ENCODE measurements at places on chromosomes 6 and 20.
A peak's percentile ranks its signal among the peaks of the same experiment; 100 is the strongest.

DNA sequence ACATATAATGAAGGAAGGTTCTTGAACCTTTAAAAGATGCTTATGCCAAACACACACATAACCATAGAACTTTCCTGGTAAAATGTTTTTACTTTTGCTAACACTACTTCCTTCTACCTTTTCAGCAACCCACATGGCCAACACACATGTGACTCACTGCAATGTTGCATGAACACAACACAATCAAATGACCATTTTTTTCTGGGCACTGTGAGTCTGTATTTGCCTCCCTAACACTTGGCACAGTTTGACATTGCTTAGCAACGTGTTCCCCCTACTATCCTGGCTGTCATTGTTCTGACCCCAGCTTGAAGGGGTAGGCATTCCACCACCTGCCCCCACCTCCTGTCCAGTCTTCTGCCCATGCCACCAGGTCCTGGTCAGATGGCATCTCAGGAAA, 204.8 kb upstream of the PRND start:
- DNase-seq = no peak

DNA sequence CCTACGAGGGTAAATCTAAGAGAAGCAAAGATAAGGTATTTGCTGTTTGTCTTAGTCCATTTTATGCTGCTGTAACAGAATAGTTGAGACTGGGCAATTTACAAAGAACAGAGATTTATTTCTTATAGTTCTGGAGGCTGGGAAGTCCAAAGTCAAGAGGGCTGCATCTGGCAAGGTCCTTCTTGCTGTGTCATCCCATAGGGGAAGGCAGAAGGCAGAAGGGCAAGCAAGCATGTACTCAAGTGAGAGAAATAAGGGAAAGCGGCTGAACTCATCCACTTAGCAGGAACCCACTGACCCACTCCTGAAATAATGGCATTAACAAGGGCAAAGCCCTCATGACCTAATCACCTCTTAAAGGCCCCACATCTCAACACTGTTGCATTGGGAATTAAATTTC, 102.7 kb downstream of the AGPAT4 start:
- no peak for DNase-seq

- no peak for DNase-seq
Measured at GRCh38 chr6:27414996-27415395, 26.4 kb downstream of the ZNF391 start.

- DNase-seq = no peak
Measured at GRCh38 chr6:165913676-165914570, 250.9 kb upstream of the PDE10A start.

GRCh38 chr6:11459079-11459610, 78.4 kb upstream of the TMEM170B start:
- no peak for DNase-seq

- no peak for DNase-seq
Measured at GRCh38 chr6:133906050-133906449, 17.1 kb downstream of the TCF21 start.

DNA sequence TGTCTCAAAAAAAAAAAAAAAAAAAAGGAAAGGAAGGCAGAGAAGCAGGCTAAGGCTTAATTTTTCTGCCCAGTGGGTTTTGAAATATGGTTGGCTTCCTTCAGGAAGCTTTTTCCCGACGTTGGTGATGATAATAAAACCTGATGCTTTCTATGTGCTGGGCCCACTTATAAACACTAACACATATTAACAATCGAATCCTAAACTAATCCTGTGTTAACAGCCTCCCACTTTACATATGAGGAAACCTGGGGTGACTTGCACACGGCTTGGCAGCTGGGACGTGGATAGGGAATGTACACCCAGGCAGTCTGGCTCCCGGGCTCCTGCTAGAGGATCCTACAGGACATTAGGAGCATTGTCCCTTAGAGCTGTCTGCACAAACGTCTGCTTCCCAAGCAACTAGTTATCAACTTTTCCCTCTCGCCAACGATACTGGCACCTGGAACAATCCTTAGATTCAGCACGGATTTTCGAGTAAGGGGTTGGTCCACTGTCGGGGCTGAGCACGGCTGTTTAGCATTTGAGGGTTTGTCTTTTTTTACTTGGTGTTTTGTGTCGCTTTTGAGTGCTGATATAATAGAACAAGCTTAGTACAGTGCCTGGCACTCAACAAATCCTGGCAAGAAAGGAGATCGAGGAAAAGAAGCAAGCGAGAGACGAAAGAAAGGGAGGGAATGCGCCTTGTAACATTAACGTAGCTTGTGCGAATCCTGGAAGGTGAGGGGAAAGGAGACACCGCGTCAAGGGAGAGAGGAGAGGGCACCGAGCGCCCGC, 622 bp upstream of the KIZ start:
- DNase-seq = peak; percentile 51

DNA sequence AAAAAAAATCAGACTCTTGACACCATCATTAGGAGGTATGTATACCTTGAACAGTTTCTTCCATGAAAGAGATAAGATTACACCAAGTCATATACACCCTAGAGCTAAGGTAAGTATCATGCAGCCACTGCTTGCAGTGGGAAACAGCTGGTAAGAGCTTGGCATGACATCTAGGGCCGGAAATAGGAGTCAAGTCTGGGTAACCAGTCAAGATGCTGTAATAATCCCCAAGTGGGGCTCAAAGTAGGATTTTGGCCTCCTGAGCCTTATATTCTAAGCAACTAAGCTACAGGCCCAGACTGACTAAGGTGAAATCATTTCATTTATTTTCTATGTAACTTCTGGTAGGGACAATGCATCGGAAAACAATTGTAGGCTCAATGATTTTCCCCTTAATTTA, 23.9 kb downstream of the TRERF1 start:
- no peak for DNase-seq

DNA sequence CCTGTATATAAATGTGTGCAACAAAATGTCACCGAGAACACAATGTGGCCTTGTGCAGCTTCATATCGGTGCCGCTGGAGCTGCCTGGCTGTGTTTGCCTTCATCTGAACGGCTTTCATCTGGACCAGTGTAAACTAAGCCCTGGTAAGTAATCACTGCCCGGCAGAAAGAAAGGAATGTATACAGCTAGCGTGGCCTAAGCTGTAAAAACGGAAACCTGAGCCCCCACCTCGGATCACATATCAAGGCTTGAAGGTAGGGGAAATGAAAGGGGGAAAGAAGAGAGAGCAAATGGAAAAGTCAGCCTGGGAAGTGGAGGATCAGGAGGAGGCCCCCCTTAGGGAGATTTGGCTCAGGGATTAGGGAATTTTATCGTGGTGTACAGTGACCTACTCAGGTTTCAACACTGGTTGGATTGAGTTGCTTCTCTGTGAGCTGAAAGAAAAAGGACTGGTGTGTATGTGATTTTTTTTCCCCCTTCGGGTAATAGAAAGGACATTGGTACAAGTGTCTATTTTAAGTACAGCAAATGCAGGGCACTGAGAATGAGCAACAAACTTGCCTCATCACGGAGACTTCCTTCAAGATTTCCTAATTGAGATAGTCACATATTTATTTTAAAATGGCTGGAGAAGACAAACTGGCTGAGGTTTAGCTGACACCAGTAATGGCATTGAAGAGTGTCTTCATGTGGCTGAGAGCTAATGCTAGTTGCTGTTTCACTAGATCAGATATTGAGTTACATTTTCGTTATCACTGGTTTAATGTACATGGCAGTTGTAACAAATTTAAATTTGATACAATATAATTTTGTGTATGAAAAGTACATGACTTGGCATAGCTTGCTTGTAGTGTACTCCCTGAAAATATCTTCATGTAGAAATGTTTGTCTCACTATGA, 3.5 kb downstream of the SOBP start:
- no peak for DNase-seq

- peak; percentile 95 for DNase-seq
Measured at GRCh38 chr6:22892452-22892851, 323.1 kb downstream of the HDGFL1 start.

DNA sequence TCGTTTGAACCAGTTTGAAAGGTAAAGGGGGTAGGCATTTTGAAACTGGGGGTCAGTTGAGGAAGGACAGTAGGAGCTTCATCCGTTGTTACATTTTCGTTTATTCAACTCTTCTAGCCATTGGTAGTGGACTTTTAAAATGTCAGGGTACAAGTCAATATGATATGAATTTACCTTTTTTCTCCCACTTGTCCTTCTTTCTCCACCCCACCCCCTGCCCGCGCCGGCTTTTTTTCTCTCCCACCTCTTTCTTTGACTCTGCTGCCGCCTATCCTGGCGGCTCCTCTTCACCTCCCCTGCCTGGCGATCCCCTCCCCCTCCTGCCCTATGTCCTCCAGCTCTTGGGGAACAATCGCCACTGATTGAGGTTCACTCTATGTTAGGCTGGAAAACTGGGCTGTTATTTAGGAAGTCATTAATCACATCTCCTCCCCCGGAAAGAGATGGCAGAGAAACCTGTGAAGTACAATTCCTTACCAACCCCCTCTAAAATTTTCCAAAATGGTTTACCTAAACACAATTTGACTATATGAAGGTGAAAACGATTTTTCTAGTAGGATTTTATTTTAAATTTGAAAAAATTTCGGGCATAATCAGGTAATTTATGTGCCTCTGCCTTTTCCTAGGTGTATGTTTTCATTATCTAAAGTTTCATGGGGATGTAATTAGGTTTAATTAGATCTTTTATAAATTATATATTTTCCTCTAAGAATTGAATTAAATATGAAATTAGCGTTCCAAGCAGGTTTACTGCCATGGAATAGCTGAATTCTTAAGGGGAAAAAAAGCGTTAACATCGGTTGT, 778 bp upstream of the LIN28B start:
- no peak for DNase-seq

GRCh38 chr6:155399062-155399744, 56.4 kb downstream of the NOX3 start:
- no peak for DNase-seq

- peak; percentile 71 for DNase-seq
Measured at GRCh38 chr6:166032366-166033200, 135.1 kb downstream of the TBXT start.

DNA sequence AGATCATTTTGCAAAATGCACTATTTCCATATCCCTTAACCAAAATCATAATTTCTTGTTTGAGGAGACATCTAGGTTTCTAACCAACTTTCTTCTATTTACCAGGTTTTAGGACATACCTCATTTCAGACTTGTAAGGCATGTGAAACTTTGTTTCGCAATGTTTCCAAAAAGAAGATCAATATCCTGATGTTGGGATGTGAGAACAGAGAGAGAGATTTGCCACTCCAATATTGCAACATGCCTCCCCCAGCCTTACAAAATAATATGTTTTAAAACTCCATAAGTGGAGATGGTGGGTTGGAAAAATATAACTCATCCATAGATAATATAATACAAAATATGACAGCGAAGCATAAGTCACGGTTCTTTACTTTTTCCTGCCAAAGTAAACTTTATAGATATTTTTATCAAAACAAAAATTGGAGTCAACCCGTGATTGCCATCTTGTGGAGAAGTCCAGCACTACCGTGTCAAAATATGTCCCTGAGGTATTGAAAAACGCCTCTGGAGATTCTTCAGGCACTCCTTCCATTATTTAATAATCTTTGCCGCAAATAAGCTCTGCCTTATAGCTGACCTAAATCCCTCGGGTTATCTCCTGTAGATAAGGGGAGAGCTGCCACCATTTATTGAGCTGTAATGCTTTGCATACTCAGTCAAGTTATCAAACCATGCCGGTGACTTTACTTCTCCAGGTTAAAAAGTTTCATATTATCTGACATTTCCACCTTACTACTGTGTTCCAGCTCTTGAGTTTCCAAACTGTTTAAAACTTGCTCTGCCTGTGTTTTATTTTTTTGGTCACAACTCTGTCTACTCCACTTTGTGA, 534.2 kb downstream of the HACE1 start:
- DNase-seq = peak; percentile 53

- no peak for DNase-seq
Measured at GRCh38 chr6:127446356-127446755, 12.8 kb downstream of the KIAA0408 start.

DNA sequence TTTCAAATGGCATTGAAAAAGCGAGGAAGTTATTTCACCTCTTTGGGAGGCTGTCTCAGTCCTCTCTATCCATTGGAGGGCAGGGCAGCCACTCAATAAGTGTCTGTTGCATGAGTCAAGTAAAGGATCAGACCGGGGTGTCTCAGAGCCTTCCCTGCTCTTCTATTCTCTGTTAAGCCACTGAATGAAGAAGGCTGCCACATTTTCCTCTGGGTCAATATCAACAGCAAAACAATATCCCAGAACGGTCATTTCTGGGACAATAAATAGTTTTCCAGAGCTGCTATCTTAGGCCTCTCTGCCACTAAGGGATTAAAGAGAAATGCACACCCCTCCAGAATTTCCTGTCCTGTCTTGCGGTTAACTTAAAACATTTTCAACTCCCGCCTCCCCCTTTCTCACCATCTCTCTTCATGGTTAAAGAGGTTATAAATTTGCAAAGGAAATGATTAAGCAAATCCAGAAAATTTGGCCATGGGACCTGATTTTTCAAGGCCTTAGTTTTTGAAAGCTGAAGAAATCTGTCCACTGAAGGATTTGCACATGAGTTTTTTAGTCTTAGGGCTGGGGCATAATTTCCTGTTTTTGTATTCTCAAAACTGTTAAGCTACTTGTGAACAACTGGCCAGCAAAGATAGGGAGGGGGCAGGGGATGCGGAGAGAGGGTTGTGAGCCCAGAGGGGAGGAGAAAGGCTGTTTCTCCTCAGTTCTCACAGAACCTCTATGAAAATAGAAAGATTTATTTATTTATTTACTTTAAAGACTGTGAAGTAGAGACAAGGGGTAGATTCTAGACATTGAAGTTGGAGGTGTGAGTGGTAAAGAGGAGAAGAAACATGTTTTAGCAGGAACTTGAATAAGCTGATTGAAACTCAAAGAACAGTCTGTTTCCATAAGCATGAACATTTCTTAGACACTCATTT, 135.7 kb downstream of the BCAS1 start:
- DNase-seq = peak; percentile 92

GRCh38 chr6:150249261-150249660, 106.4 kb downstream of the PPP1R14C start:
- DNase-seq = peak; percentile 90

DNA sequence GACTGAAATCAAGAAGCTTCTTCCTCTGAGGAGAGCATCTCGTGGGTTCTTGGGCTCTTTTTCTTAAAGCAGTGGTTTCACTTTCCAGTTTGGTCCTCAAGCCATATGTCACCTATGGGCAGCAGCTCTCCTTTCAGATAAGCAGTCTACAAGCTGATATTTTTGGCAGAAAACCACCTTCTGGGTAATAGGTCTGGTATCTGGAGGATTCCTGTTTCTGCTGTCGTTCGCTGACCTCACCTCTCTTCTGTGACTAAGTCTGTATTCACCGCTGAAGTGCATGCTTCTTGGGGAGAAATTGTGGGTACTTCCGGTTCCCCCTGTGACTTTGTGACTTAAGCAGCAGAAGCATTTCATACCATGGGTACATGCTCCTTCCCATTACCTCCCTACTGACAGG, 193.6 kb downstream of the EDN1 start:
- DNase-seq = peak; percentile 73

DNA sequence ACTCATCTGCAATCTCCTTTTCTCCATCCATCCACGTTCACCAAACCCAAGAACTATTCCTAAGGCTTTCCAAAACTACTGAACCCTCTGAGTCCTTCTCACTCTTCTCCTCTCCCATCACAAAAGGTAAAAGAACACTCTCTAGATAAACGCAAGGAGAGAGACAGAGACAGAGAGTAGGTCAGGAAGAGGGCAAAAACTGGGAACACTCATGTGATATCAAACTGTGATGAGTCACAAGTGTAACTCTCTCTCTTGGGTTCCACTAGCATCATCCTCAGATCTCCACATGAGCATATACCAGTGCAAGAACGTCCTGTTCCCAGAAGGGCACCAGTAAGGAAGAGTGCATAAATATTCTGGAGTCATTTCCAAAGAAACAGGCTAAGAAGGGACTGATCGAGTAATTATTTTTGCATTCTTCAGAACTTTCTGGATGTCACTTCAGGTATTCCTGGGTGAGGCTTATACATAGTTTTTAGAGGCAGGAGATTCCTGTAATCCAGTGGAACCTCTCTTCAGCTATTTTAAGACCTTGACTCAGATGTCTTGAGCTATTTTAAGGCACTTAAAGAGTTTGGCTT, 47.3 kb upstream of the STXBP5 start:
- DNase-seq = peak; percentile 34

Measured in fibroblast of skin of scalp (primary cell).